ENCODE measurements at places on chromosomes 12 and 14.
A peak's percentile ranks its signal among the peaks of the same experiment; 100 is the strongest.

DNA sequence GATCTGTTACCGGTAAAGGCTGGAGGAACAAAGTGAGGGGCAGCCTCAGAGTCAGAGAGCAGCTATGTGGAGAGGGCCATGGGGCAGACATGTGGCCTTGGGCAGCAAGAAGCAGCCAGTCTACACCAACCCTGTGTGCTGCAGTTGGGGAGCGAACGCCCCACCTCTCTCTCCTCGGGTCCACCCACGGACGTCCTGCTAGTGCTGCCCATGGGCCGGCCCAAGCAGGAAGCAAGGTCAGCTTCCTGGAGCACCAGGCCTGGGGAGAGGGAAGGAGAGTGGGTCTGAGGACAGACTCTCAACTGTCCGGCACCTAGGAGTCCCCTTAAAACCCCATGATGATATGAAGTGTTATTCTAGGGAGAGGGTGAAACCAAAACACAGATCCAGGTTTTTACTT is 254.8 kb upstream of the FKBP4 start:
- DNase-seq, result no peak

DNA sequence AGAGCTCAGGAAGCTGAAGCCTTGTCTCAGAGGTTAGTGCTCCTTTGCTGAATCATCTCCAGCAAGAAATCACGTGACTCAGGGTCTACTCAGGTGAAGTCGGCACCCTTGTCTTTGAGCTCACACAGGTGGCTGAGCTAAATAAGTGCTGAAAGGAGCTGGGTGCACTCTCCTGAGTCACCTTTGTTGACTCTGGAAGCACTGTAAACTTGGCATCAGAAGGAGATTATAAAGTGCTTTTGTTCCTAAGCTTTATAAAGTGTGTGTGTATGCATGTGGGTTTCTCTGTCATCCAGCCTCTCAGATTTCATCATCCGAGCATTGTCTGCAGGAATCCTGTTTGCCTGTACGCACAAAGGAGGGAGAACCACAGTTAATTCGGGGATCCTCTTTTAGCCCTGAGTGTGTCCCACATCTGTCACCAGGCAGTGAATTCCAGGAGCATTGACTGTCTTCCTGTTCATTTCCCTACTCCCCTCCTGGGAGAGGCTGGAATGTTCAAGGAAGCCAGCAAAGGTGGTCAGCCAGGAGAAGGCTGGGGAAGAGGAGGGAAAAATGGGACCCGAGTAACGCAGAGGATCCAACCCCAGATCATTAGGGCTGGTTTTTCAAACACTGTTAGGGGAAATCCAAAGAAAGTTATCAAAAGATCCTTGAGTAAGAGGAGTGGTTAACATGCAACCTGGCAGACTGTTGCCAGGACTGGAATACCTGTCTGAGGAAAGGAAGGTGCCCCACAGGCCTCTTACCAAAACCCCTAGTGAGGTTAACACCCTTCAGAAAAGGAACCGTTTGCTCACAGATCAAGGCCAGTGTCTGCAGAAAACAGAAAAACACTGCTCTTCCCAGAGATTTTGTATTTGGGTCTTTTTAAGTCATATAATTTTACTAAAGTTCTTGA is 157.5 kb upstream of the HIF1A start:
- DNase-seq, result peak; percentile 69

DNA sequence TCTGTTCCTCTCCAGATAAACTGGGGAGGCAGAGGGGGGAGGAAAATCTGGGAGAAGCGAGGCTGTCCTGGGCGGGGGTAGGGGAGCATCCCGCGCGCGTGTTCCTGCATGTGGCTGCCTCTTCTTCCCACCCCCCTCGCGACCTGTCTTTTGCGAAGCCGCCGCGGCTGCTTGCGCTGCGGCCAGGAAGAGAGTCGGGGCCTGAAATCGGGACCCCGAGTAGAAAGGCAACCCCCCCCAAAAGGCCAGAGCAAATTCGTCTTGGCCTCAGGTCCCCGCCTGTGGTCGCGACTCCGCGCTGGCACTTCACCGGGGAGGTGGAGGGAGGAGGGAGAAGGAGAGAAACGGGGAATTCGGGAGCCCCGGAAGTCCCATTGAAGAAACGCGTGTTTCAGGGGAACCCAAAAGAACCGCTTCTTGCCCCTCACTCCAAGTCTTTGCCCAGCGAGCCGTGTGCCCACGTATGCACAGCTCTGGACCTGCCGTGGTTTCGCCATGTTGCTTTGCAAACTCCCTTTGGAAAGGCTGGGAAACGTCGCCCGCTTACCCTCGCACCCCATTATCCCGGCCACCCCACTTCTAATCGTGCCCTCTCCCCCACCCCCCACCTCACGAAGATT is 944 bp downstream of the CCND2 start:
- peak; percentile 53 for DNase-seq

GRCh38 chr14:74543771-74544438 is 50.3 kb downstream of the ISCA2 start:
- DNase-seq, result no peak

GRCh38 chr12:119938049-119938667 is 50.9 kb upstream of the BICDL1 start:
- DNase-seq, result peak; percentile 81

DNA sequence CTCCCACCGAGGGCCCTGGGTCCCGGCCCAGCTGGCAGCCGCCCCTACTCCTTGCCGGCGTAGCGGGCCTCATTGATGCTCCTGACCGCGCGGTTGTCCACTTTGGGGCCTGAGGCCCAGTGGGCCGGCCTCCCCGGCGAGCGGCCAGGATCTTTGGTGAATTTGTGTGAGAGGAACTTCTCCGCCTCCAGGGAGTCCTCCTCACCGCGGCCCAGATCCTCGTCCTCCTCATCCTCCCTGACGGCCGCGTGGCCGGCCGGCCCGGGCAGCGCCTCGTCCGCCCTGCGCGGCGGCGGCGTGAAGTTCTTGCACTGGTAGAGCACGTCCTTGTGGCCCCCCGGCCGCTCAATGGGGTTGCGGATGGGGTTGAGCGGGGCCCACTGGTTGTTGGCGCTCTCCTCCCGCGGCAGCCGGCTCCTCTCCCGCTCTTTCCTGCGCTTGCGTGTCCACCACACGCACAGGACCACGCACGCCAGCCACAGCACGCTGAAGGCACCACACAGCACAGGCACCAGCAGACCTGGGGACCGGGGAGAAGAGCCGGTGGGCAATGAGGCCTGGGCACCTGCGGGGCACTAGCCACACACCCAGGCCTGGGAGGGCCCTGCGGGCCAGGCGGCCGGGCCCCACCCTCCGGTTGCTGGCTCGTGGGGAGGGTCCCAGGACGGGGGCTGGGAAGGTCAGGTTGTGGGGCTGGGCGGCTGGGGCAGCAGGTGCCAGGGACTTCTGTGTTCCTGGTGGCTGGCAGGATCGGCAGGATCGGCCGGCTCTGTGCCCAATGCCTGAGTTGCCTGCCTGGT is 25.7 kb downstream of the JAG2 start:
- DNase-seq, result peak; percentile 3

DNA sequence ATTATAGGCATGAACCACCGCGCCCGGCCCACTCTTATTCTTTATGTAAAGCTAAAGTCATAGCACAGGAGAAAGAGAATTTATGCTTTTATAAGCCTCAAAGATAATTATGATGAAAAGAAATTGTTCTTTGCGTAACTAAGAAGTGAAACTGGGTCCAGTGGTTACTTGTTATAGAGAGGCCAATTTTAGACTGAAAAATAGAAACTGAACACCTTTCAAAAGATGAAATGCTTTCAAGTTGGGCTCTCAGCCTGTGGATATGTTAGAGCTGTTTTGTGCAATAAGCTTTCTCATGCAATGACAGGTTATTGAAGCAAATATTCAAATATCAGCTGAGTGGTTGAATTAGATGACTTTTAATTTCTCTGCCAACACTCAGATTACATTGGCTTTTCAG is 7.9 kb downstream of the TMEM253 start:
- no peak for DNase-seq

DNA sequence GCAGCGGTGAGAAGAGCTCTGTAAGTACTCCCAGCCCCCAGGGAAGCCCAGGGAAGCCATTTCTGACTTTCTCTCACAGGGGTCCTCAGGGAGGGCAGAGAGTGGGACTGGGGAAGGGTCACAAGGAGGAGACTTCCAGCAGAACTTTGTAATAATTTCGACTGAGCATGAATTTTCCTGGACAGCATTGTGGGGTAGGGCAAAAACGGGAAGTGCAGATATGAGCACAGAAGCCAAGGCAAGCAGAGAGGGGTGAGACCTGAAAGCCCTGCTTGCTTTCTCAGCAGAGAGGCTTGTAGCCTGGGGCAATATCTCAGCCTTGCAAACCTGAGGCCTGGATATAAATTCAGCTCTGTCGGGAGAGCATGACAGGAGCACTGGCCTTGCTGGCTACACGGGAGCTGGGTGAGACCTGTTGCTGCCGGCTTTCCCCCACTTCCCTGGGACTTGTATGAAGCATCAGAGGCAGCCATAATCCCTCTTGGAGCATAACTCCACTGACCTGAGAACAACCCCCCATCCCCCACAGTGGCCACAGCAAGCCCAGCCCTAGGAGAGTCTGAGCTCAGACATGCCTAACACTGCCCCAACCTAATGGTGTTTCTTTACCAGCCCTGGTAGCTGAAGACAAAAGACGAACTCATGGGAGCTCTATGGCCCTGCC is 9.8 kb upstream of the IQSEC3 start:
- DNase-seq, result no peak

DNA sequence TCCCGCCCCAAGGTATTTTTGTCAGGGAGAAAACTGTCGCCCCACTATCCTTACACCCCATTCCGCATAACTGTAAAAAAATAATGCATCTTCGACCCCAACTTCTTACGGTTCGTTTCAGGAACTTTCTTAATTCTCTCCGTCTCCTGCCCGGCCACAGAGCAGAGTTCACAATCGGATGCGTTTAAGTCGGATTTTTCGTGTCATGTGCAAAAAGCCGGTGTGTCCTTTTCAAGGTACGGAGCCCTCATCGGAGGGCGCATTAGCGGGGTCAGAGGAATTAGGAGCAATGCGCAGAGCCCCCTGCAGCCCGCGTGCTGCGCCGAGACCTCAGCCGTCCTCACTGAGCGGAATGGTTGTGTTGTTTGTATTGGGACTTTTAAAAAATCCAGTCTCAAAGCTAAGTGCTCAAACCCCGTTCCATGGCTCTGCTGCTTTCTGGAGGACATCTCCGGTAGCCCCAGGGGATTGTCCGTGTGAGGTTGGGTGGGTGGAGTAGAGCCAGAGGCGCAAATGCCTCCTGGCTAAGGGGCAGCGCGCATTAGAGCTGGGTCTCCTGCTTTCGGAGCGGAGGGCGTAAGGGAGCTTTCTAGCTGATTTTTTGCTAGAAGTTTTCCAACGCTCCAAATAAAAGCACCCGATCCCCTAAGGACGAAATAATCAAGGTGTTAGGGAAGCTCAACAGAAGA is 3.9 kb upstream of the GSC start:
- no peak for DNase-seq

DNA sequence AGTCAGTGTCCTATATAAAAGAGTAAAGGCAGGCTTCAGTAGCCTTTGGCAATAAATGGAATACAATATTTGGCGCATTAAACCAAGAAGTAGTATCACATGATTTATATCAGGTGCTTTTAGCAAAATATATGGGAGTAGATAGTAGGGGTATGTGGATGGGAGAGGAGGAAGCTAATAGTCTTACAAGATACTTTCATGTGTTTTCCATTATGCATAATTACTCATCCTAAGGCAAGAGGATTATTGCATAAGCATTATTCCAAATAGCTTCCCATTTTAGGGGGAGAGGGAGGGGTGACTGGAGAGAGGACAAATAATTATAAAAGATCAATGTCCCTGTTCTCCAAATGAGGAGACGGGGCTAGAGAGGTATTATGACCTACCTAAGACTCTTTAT is 104.3 kb downstream of the DUSP6 start:
- DNase-seq, result no peak

DNA sequence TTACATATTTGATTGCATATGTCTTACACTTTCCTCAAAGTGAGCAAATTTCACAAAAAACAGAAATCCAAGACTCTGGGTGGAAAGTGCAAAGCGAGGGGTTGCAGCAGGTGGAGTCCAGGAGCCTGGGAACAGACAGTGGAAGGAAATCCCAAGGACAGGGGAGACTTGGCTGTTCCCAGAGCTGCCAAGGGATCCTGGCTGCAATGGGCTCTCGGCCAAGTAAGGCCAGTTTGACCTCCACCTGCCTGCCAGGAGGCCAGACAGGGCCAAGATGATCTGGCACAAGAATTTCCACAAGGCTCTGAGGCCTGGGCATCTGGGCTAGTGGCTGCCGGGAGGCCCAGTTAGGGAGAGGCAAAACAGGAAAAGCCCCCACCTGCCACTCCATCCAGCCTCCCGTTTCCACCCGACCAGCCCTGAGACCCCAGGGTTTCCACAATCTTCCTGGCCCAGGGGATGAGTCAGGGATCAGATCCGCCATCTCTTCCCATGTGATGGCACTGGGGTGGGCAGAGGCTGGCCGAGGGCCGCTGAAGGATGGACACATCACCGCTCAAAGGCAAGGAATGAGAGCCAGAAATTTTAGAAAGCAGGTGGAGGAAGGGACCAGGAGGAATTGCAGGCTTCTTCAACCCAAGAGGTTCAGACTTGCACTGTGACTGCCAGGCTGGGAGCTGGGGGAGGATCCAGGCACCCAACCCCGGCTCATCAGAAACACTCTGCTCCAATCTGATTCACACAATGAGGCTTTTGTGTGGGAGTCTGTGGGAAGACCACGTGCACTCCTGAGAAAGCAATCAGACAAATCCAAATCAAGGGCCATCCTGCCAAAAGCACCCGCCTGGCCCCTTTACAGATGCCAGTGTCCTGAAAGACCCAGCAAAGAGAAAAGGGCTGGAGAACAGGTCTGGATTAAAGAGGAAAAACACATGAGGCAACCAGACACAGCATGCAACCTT is 16.3 kb downstream of the SCARB1 start:
- DNase-seq, result no peak

GRCh38 chr14:26917086-26917485 is 319.3 kb upstream of the NOVA1 start:
- DNase-seq, result no peak

DNA sequence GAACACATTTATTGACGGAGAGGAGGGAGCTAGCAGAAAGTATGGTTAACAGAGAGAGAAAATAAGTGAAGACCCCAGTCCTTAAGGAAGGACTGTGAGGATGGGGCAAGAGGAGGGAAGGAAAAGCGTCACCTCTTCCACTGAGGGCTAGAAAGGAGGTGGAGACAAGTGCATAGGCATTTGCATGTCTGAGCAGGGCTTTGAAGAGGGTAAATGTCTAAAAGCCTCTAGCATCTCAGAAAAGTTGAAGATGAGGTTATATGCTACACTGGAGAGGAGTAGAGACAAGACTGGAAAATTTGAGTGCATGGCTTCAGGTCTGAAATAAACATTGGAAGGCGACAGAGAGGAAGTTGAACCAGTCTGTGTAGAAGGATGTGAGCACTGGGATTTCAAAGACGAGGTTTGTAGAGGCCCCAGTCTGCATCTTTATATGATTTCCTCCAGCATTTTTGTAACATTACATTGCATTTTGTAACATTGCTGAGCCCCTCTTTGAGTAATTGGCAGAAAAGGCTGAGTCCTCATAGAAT is 98.5 kb upstream of the IFNG-AS1 start:
- no peak for DNase-seq

GRCh38 chr12:72264548-72265175 is 7.5 kb upstream of the TRHDE start:
- DNase-seq, result no peak

GRCh38 chr12:68667896-68668295 is 18.9 kb upstream of the NUP107 start:
- no peak for DNase-seq

GRCh38 chr12:50110762-50111351 is 1.2 kb upstream of the COX14 start:
- peak; percentile 24 for DNase-seq

All from activated CD4-positive, alpha-beta T cell treated with anti-CD3 and anti-CD28 coated beads for 36 hours (primary cell).